ENCODE measurements at places on chromosomes 7 and 10. TPM values are rescaled to one million over a fixed set of nuclear protein-coding genes. Genes with fewer than 3 reads are reported as not detected.

- no peak for DNase-seq
Measured at GRCh38 chr10:71075086-71075758, 137.1 kb upstream of the UNC5B start.

DNA sequence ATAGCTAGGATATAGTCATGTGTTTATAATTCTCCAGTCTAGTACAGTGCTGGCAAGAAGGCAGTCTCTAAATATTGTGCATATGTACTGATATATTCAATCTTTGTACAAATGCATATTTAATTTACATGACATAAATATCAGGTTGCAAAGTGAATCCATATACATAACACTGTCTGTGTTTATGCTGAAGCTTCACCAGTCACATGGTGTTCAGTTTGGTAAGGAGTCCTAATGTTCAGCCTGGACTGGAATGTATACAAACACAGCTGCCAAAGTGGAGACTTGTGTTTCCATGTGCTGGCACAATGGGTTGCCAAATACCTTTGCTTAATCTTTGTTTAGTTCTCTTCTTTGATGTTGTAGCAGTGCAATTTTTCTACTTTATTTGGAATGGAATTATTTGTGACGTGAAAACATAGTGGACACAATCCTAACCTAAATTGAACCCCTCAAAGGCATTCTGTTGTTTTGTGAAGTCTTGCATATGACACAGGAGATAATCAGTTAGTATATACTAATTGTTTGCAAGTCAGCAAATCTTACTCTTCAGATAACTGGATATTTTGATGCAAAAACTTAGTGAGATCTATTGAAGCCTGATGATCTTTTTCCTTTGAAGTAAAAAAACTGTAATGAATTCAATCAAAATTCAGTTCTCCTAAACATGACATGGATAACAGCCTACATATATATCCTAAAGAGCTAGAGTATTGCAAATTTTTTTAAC, 17.3 kb upstream of the ARL4A start:
- DNase-seq = no peak

DNA sequence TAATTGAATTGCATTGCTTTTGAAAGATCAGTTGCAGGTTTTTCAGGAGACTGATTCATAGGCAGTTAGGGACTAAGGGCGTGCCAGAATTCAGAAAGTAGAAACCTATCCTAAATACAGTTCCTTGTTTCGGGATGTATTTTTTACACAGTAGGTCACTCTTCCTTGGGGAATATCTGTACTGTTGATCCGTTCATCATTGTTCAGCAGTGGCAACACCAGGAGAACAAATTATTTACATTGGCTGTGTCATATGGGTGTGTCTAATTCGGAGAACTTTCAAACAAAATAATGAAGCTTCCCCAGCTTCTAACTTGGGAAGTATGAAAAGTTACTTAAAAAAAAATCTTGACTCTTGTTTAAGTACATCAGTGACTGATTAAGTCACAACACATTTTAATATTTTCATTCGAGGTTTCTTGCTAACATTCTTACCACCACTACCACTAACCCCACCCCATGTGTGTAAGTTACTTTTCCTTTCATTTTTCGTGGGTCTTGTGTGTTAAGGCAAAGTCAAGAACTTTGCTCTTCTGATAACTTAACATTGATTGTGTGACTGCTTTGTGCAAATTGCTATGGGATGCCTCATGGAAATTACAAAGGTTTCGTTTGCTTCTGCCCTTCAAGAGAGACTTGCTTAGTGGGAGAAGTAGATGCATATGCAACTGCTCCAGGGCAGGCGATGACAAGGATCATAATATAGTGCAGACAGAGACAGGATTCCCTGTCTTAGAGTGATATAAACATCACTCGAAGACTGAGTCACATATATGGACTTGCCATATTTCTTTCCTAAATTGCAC, 43.8 kb upstream of the RPA3 start:
- DNase-seq = peak; percentile 71

DNA sequence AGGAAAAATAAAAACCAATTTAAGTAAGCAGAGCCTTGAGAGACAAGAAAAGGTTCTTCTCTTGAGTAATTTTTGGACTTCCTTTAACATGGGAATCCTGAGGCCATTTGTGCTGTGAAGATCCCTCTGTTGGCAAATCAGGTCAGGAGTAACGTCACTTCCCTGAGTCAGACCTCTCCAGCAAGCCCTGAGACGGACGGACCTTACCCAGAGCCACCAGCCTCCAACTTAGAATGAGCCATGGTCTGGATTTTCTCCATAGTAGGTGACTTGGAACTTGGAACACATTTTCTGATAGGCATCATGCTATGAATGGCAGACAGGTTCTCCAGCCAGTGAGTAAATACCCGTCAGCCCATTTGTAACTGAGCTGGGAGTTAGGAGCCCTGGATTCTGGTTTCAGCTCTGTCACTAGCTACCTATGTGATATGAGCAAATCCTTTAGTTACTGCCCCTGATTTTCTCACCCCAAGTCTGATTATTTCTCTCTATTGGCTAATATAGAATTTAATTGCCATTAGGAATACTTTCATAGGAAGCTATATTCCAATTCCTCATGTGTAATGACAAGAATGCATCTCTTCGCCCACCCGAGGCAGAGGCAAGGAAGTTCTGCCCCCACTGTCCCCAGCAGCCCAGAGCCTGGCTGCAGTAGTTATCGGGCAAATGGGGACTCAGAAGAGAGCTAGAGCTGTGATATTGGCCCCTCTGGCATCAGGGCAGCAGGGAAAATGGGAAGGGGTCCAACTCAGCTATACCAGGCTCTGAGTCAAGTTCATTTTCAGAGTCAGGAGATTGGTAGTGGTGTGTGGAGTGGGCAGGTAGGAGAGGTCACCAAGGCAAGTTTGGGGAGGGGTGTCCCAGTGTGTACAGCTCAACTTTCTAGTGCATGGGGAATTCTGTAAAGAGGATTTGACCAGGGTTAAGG, 153.7 kb upstream of the AGK start:
- DNase-seq = no peak

DNA sequence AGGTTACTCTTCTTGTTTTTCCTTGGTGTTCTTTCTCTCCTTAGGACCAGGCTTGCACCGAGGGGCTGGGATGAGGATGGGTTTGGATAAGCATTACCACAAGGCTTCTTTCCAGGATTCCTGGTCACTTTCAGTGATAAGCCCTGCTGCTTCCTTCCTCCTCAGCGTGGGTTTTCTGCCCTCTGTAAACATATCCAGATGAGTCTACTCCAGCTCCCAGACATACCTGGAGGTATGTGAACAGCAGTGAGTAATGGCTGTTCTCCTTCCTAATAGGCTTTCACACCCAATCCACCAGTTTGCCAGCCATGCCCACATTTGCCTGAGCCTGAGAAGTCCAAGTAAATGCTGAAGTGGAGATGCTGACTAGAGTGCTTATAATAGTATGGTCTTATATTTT, 229.8 kb upstream of the YAE1 start:
- no peak for DNase-seq

The NME8 gene
- total RNA-seq = 23.5 TPM

DNA sequence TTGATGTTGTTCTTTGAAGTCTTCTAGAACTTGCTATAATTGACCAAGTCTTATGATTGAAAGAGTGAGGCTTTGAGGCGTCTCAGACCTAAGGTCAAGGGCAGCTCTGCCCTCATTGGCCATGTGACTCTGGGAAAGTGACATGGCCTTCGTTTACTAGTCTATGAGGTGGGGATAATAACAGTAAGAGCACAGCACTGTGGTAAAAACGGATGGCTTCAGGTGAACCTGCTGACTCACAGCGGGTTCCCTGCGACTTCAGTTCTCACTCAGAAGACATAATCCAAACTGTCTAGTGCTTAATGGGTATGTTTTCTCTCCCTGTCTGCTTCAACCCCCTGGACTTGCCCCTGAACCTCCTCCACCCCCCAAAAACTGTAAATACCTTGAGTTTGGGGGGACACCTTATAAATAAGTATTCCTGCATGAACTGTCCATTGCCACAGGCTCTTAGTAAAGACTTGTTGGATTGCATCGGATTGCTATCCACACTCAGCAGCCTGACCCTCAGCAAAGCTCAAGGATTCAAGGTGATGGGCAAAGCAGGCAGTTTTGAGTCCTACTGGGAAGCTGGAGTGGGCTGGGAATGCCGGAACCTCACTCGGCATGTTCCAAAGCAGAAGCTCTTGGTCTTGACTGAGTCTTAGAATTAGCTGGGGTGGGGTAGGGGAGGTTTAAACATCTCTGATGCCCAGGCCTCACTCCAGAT, 304.6 kb downstream of the KLF6 start:
- DNase-seq = no peak

GRCh38 chr10:19929506-19930140, 113.4 kb downstream of the PLXDC2 start:
- DNase-seq = no peak

DNA sequence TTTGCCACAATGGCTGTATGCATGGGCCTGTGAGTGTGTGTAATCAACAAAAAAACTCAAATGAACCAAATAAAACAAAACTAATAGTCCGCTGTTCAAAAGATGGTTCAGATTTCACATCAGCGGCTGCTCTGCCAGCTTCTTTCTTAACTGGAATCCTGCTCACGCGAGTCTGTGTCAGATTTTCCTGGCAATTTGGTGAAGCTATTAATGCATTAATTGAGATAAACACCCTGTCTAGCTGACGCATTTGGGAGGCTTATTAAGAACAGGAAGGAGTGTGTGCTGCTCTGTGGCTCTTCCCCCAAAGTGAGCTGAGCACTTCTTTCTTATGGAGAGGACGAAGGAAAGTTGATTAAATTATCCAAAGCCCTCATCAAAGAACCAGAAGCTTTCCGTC, 336.6 kb upstream of the MKI67 start:
- no peak for DNase-seq

DNA sequence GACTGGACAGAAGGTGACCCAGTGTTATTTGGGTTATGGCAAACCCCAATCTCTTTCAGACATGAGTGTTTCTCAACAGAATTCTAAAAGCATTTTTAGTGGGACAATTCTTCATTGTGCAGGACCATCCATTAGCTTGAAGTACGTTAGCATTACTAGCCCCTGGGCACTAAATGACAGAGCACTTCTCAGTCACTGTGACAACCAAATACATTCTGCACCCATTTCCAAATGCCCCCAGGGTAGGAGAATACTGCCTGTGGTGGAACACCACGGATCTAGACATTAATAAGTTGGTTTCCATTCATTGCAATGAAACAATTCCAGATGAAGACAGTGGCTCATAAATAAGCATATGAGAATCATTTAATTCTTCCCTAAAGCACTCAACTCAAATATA, 102.4 kb upstream of the FRMD4A start:
- DNase-seq = no peak

The PLXDC2 gene
- total RNA-seq = 16.9 TPM

DNA sequence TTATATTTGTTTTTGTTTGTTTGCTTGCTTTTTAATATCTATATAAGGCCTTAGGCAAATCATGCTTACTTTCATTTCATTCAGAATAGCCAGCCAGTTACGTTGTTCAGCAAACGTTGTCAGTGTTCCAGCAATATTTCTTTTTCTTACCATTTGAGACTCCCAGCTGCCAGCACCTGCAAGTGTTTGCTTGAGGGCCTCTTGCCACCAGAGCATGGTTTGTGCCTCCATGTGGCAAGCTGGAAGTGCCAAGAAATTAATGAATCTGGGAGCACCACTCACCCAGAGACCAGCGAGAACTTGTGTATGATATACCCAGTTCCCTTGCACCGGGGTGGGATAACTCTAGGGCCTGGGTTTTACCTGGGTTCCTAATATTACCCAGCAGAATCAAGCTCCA, 177.1 kb upstream of the CSTF2T start:
- no peak for DNase-seq

DNA sequence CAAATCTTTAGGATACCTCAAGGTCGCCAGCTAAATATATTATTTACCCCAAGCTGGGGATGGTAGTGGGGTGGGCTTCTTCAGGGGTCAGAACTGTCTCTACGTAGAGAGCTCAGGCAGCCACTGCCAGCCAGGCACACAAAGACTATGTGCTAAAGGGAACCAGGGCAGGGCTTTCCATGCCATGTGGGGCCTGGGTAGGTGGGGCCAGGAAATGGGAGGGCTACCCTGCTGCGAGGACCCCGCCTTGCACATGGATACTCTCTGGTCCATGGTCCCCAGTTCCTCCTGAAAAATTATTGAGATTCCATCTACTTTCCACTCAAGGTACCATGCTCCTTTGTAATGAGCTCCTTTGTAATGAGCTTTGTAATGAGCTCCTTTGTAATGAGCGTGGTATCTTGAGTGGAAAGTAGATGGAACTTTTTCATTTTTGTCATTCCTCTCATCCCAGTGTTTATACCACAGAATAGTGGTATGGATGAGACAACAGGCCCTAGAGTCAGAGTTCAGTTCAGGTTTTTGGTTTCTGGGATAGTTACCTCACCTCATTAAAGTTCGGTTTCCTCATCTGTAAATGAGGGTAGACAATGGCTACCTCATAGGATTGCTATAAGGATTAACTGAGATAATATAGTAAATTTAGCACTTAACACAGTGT, 5.8 kb downstream of the SYNPO2L start:
- DNase-seq = no peak

The ZRANB1 gene
- 20.5 TPM for total RNA-seq

DNA sequence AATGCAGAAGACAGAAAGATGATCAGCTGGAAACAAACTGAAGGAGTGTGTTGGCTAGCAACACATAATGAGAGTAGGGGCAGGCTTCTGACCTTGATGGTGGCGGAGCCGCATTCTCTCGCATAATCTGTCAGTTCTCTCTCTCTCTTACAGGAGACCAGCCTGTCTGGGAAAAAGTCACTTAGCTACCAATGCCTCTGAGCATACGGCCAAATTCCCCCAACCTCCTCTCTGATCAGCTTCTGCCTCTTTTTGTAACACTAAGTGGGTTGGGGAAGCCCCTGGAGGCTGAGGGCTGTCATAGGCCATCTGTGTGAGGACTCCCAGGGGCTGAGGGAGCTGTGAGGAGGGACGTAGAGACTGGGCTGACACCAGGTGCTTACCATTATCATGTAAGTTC, 104.6 kb downstream of the HIPK2 start:
- DNase-seq = peak; percentile 20

All from natural killer cell (primary cell).